Natural killer cell treated with Interleukin-12 subunit alpha and Interleukin-12 subunit beta and Interleukin-15 and Interleukin-18, amount 100 ng/mL, for 72 hours (primary cell): ENCODE measurements at places on chromosomes 5 and 9. TPM values are rescaled to one million over a fixed set of nuclear protein-coding genes. Genes with fewer than 3 reads are reported as not detected.
A peak's percentile ranks its signal among the peaks of the same experiment; 100 is the strongest.

DNA sequence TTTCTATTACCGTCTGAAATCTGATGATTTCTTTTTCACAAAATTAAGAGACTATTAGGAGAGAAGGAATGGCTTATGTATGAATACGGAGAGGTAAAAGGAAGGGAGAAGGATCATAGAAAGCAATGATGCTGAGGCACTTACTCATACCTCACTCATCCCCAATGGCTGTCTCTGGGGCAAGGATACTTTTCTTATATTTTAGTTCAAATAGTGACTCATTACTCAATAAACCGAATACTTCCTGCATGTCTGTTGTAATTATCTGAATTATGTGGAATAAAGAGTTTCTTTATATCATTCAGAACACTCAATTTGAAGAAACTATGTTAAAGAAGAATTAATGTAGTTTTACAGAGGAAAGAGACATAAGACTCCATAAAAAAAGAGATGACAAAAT, 284.5 kb upstream of the NUDT12 start:
- DNase-seq, result no peak

DNA sequence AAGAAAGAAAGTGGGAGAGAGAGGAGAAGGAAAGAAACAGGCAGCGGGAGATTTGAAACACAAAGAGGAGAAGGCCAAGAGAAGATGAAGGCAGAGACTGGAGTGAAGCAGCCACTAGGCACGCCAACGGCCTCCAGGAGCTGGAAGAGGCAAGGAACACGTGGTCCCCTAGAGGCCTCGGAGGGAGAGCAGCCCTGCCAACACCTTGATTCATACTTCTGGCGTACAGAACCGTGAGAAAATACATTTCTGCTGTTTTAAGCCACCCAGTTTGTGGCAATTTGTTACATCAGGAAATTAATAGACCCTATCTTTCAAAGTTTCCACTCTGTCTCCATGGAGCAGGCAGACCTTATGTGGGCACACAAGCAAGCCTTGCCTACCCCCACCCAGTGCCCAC, 133.4 kb downstream of the ACTL7B start:
- no peak for DNase-seq

DNA sequence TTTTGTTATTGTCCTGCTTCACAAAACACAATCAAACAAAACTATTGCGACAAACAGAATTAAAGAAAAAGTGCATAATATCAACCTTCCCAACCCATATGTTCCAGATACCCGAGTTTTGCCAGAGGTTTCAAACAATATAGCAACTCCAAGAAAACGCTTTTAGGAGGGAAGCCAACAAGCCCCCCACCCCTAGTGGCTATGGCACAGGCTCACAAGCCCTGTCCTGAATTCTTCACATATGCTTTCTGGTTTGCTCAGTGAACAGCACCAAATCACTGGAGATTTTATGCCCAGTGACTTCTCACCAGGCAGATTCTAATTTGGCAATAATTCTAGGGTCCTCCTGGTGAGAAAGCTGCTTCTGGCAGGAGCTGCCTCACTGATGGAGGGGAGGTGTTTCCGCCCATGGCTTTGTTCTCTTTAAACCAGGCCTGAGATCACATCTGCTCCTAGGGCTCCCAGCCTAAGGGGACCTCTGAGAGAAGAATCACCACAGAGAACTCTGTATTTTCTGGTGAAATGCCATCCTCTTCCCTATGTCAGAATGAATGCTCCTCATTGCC, 1982.4 kb downstream of the EFNA5 start:
- DNase-seq, result no peak

GRCh38 chr9:33130961-33131789, 36.0 kb downstream of the B4GALT1 start:
- no peak for DNase-seq

GRCh38 chr5:34686762-34687268, 30.7 kb downstream of the RAI14 start:
- DNase-seq, result no peak

- peak; percentile 53 for DNase-seq
Measured at GRCh38 chr5:178314961-178315820, 82.6 kb upstream of the PHYKPL start.

DNA sequence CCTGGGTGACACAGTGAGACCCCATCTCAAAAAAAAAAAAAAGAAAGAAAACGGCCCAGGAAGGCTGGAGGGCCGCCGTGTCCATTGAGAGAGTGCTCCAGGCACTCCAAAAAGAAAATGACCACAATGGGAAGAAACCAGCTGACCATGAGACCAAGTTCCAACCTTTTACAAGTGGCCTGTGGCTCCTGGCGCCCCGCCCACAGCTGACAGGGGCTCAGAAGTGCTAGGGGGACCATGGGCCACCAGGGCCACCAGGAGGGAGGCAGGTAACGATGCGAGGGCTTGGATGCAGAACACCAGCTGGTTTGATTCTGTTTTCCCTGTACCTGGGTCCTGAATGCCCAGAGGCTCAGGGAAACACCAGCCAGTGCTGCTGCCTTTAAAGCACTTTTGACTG, 34.6 kb downstream of the FXN start:
- DNase-seq, result no peak

The OTULINL gene
- total RNA-seq, result 14.6 TPM

The TOR1A gene
- total RNA-seq, result 54.7 TPM

The BHMT gene
- total RNA-seq, result not detected

The CARD6 gene
- total RNA-seq, result 11.2 TPM
